Left lung (tissue), 14 donors: ENCODE measurements at places on chromosomes 7 and 10.
A peak's percentile ranks its signal among the peaks of the same experiment; 100 is the strongest.

DNA sequence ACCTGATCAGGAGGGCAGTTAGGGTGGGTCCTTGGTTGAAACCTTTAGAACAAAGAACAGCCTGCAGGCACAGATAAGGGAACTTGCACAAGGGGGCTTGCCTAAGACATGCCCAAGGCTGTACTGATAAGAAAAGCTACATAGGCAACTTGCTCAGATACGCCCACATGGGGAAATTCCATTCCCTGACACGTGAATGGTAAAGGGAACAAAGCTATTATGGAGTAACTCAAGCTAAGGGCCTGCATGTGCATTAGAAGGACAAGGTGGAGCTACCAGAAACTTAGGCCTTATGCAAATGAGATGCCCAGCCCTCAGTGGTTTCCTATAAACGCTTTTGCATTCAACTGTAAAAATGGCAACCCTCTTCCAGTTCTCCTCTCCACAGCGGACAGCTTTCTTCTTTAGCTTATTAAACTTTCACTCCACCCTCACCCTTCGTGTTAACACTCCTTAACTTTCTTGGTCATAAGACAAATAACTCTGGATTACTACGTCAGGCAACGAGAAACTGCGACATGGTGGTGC lies 1192.1 kb upstream of the CELF2 start:
- DNase-seq, result no peak

DNA sequence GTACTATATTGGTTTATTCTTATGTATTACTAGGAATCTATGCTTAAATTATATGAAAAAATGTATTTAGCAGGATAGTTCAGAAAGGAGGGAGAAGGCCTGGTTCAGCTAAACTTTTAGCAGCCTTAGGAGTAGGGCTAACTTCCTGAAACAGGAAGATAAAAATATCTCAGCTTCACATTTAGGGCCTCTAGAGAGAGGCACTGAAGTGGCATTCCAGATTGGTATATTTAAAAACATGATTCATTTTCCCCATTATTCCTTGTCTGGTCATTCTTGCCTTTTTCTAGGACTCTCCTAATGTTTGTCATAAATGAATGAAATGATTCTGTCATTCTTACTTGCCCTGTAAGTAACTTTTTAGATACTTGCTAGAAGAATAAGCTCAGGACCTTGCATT lies 63.0 kb upstream of the CYP26C1 start:
- DNase-seq, result no peak

DNA sequence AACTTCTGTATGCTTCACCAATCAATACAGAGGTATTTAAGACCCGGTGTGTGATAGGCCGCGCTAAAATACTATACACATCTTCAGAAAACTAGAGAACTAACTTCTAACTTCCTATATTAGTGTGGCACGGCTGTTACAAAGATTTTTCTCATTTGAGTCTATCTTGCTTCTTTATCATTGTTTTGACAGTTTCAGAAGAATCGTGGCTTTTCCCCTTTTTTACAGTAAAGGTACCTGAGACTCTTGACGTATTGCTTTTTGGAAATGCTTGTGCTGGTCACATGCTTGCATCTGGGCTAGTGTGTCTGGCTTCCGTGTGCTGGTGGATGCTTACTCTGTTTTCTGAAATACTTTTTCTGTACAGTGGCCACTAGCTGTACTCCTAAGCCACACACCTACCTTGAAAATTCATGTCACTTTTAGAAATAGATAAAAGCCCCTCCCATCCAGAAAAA lies 12.7 kb downstream of the IKZF1 start:
- no peak for DNase-seq

- peak; percentile 6 for DNase-seq
Observed at GRCh38 chr7:73907554-73908122, 46.7 kb downstream of the TMEM270 start.

DNA sequence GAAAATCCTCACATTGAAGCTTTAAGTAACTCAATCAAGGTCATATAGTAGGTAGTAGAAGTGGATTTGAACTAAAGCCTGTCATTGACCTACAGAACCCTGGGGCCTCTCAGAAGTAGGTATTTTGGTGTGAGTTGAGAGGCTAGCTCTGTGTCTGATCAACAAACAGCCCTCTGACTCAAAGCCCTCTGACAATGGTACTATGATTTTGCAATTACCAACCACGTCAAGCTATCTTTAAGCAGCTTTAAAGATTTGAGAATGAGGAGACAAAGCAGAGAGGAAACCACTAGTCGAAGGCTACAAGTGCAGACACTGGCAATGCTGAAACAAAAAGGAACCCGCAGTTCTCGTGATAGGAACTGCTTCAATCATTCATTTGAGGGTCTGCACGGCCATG lies 19.0 kb upstream of the PDE1C start:
- DNase-seq, result no peak

DNA sequence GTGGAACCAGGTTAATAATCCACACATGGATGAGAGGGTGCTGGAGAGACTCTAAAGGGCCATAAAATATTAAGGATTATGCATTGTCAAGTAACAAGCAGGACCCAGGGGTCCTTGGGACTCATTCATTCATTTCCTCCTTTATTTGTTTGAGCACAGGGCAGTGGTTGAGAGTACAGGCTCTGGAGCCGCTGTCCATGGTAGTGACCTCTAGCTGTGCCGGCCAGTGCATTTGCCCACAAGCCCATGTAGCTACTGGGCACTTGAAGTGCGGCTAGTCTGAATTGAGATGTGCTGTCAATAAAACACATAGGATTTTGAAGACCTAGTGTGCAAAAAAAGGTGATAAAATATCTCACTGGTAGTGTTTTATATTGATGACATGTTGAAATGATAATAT lies 137.6 kb downstream of the C10orf105 start:
- DNase-seq, result no peak

DNA sequence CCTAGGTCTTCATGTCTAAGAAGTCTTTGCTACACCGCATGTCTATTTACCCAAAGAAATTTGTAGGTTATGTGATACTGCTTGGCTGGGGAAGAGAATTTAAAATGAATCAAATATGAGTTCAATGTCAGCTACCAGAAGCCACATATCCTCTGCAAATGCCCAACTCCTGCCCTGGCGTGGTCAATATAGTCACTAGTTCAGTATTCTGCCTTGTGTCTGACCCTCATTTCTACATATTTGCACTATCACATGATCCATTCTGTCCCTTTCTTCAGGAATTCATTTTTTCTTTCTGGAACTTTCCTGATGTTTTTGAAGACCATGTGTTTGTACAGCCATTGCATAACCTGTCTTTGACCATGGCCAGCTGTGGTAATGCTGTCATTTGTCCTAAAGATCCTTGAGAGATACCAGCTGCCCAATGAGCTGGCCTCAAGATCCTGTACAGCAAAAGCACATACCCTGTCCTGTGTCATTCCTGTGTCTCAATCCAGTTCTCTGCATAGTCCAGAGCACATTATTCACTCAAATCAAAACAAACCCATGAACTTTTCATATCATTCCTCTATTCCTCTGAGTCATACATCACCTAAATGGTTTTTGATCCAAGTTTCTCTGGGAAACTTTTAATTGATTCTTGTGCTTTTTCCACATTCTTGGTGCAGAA lies 524.5 kb downstream of the PARD3 start:
- peak; percentile 66 for DNase-seq

GRCh38 chr10:99743841-99744240 lies 11.8 kb downstream of the CUTC start:
- no peak for DNase-seq

DNA sequence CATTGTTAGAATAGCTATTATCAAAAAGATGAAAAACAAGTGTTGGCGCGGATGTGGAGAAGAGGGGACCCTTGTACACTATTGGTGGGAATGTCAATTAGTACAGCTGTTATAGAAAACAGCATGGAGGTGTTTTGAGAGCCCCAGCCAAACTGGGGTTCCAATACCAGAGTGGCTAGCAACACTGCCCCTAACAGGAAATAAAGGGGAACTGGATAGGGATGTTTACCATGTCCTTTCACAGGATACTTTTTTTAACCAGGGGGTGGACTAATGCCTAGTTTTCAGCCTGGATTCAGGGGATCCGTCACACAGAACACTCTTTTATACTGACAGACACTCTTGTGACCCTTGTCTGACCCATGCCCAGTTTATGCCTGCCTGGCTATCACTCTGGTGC lies 6.9 kb upstream of the GSTK1 start:
- no peak for DNase-seq

DNA sequence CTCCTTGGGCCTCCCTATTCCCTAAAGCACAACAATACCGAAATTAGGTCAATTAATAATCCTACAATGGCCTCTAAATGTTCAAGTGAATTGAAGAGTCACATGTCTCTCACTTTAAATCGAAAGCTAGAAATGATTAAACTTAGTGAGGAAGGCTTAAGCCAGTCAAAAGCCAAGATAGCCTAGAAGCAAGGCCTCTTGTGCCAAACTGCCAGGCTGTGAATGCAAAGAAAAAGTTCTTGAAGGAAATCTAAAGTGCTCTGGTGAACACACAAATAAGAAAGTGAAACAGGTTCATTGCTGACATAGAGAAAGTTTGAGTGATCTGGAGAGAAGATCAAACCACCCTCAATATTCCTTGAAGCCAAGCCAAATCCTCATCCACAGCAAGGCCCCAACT lies 57.2 kb downstream of the SLC29A4 start:
- DNase-seq, result no peak

- no peak for DNase-seq
Observed at GRCh38 chr10:3260066-3260834, 87.7 kb upstream of the PITRM1 start.

GRCh38 chr10:22605168-22605567 lies 109.2 kb downstream of the PIP4K2A start:
- no peak for DNase-seq

GRCh38 chr7:30166155-30166840 lies 31.5 kb downstream of the MTURN start:
- DNase-seq, result no peak

DNA sequence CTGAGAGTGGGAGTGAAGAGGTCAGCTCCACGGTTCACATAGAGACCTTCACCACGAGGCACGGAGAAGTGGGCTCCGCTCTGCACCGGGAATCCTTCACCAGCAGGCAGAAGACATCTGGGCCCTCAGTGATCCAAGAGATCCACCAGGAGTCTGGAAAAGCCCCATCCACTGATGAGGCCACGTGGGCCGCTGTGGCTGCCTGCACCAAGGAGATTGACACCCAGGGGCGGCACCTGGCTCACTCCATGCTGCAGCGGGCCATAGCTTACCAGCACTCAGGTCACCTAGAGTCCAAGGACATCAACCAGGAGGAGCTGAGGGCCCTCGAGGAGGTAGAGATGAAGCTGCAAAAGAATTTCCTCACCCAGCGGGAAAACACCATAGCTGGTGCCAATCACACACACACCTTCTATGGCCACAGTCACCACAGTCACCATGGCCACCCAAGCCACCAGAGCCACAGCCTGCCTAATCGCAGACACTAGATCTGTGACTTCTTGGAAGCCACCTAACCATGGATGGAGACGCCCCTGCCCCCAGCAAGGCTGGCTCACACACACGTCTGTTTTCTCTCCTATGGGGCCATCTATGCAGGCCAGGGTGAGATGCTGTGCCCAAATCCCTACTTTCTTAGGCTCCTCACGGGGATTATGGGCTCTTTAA lies 694 bp downstream of the C10orf62 start:
- peak; percentile 59 for DNase-seq

DNA sequence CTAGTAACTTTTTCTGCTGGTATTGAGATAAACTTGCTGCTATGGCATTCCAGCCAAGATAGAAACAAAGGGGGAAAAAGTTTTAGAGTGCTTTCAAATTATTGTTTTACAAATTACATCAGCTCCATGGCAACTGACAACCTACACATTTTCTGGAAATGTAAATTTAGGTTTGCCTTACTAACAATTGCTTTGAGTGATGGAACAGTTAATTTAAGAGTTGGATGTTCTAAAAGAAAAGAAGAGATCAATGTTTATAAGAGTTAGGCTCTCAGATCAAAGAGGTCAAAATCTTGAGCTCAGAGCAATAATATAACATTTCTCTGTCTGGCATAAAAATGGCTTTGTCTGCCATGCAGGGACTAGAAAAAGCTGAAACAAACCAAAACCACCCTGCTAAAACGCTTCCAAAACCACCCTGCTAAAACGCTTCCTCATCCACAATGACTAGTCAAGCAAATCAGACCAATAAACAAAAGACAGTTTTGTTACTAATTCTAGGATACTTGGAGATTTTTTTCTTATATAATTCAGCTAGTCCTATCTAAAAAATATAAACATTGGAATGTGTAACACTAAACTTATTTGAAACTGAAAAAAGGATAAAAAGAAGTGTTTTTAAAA lies 32.3 kb downstream of the ORC5 start:
- DNase-seq, result no peak

DNA sequence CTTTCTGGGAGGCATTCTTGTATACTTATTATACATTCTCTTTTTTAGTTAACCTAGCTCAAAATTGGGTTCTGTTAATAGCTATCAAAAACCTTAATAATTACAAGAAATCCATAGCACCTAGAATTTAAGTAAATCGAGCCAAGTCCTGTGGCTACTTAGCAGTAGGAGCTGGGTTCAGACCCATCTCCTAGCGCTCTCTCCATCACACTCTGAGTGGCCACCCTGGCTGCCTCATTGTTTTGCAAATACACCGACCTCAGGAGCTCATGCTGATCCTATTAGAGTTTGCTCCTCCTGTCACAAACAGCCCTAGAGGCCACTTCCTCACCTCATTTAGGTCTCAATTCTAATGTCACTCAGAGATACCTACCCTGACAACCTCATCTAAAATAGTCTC lies 46.2 kb upstream of the OSBPL3 start:
- DNase-seq, result no peak

GRCh38 chr7:65749039-65749438 lies 123.8 kb upstream of the VKORC1L1 start:
- no peak for DNase-seq

DNA sequence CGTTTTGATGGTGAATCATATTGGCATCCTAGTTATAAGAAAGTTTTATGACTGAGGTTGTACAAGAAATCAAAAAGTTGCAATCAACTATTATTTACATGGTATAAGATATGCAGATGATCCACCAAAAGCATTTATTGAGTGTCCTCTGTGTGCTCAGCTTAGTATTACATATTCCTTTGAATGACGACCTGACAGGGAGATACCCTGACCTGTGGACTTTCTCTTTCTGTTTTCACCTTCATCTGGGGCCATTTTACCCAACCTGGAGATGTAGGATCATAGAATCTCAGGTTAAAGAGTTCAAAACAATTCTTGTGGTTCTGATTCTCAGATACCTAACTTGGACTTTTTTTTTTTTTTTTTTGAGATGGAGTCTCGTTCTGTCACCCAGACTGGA lies 269.1 kb upstream of the SORCS1 start:
- no peak for DNase-seq

DNA sequence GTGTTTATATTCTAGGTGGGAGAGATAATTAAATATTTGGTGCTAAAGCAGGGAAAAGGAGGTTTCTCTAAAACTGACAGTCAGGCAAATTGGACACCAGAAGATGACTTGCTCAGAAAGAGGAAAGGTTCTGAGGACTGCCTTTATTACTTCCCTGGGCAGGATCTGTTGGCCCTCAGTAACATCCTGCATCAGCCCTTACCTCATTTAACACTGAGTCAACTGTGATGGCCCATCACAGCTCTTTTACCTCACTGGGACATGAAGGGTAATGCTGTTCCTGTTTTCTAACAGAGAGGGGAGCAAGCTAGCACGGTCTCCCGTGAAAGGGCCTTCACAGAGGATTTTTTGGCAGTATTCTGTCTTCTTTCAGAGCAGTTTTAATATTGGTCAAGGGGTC lies 12.0 kb downstream of the PPP1R17 start:
- no peak for DNase-seq
